ENCODE measurements at places on chromosomes 12 and 14.

DNA sequence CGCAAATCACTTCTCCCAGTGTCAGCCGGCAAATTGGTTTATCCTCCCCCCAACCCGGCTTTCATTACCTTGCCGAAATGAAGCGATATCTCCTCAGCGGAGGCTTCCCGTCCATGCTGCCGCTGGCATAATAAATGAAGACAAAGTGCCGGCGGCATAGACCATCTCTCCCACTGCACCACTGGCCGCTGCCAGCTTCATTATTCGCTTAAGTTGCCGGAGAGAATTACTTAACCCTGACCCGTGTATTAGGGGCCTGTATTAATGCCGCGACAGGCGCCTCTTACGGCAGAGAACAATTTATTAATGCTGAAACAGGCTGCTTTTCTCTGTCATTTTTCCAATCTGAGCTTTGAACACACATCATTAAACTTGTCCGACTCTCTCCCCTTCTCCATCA, 17.5 kb upstream of the GPATCH2L start:
- DNase-seq, result no peak

DNA sequence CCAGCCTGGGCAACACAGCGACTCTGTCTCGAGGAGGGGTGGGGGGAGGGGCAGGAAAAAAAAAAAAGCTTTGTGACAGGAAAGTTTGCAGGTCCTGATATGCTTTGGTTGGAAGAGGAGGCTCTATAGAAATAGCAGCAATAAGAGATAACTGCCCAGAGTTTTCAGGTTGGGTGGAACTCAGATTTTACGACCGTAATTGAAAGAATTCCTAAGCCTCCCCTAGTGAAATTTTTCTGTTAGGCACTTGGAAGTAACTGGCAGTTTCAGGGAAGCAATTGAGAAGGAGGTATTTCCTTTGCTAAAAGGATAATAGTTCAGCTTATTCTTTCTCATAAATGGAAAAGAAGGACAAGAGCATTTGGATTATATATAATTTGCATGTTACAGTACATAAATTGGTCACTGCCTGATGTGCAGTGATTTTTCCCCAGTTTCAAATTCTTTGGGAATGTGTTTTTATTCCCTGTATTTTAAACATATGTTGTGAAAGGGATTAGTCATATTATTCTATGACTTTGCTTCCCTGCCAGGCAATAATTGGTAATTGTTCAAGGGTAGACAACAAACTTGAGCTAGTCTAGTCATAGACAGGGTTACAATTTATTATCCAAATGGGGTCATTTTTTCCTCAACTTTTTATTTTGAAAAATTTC, 452.8 kb downstream of the AEBP2 start:
- no peak for DNase-seq

GRCh38 chr14:95353664-95354063, 34.0 kb upstream of the CLMN start:
- DNase-seq, result no peak

DNA sequence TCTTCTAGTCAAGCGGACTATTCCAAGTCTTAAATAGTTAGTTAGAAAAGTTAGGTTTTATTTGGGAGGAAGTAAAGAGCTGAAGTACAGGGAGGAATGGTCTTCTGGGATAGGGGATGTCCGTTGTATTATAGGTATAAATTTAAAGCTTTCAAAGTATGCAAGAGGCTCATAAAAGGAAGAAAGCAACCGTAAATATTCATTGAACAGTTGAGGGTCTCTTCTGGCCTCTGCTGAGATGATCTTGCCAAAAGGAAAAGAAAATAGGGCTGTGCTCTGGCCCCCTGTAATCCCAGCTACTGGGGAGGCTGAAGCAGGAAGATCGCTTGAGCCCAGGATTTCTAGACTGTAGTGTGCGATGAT, 377 bp upstream of the TIMELESS start:
- DNase-seq, result no peak

DNA sequence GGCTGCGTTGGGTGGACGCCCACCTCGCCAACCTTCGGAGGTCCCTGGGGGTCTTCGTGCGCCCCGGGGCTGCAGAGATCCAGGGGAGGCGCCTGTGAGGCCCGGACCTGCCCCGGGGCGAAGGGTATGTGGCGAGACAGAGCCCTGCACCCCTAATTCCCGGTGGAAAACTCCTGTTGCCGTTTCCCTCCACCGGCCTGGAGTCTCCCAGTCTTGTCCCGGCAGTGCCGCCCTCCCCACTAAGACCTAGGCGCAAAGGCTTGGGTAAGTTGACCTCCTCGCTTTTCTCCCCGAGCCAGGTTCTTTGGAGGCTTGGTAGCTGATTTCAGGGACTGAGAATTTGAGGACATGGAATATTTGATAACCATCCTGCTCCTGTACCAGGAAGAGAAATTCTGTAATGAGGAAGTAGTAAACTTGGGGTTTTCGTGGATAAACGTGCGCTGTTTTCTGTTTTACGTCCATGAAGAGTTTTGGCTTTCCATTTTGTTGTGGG, 530 bp downstream of the APAF1 start:
- DNase-seq, result no peak

DNA sequence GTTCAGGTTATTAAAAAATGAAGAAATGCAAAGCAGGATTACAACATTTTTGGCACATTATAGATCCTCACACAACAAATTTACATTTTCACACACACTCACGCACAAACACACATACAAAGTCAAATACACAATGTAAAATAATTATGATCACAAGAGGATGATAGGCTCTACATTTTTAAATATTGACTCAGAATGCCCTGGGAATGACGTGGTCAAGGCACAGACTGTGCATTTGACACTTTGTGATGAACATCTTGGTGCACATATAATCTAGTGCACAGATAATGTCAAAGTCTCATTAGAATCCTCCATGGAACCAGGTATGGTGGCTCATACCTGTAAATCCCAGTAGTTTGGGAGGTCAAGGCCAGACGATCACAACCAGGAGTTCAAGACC, 49.4 kb downstream of the DPF3 start:
- no peak for DNase-seq

DNA sequence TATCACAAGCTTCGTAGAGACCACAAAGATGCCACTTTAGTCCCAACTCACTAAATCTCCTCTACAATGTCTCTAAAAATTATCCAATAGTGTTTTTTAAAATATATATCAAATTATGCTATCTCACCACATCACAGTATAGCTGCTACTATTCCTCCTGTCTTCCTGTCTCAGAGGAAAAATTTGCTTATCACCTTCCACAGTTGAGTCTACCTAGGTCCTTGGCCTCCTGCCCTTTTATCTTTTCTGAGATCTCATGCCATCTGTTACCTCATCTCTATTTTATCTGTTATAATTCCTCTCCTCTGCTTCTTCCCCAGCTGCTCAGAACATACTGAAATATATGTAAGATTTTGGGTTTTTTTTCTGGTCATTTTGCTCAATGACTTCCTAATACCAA, 568.2 kb downstream of the DIO2 start:
- DNase-seq, result no peak

GRCh38 chr14:73696466-73697400, 17.5 kb downstream of the PNMA1 start:
- no peak for DNase-seq

- DNase-seq, result no peak
These were observed 17.2 kb upstream of the OAS2 start for GRCh38 chr12:112961074-112961473.

DNA sequence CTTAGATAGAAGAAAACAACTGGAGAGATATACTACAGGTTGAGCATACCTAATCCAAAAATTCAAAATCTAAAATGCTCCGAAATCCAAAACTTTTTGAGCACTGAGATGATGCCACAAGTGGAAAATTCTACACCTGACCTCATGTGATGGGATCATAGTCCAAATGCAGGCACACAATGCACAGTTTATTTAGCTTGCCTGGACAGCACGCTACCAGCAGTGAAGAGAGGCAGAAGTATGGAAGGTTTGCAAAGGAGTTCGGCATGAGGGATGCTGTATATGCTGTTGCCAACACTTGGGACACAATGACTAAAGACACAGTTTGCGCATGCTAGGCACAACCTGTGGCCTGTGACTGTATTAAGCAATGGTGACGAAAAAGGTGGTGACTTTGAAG, 58.1 kb upstream of the CAND1 start:
- DNase-seq, result no peak

- no peak for DNase-seq
These were observed 54.8 kb downstream of the PPFIBP1 start for GRCh38 chr12:27578689-27579372.

- DNase-seq, result no peak
These were observed 202.2 kb downstream of the KTN1 start for GRCh38 chr14:55782166-55782565.

DNA sequence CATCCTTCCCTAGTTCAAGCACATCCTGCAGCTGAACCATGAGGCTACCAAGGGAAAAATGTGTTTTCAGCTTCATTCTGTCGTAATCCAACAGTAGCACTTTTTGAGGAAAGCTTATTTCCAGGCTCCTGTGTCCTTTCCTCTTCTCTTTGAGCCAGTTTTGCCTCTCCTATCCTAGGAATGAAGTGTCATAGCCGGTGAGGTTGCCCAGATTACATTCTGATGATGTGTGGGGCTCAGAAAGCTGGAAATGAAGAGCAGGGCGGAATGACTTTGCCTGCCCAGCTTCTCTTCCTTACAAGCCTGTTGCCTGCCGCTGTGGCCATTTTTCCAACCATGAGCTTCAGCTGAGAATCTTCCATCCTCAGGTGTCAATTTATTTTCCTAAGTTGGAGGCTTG, 381.8 kb downstream of the NUAK1 start:
- no peak for DNase-seq

GRCh38 chr12:113152196-113152834, 2.8 kb downstream of the CFAP73 start:
- no peak for DNase-seq

- DNase-seq, result no peak
These were observed 113.9 kb downstream of the CACNA1C start for GRCh38 chr12:2166696-2167095.

DNA sequence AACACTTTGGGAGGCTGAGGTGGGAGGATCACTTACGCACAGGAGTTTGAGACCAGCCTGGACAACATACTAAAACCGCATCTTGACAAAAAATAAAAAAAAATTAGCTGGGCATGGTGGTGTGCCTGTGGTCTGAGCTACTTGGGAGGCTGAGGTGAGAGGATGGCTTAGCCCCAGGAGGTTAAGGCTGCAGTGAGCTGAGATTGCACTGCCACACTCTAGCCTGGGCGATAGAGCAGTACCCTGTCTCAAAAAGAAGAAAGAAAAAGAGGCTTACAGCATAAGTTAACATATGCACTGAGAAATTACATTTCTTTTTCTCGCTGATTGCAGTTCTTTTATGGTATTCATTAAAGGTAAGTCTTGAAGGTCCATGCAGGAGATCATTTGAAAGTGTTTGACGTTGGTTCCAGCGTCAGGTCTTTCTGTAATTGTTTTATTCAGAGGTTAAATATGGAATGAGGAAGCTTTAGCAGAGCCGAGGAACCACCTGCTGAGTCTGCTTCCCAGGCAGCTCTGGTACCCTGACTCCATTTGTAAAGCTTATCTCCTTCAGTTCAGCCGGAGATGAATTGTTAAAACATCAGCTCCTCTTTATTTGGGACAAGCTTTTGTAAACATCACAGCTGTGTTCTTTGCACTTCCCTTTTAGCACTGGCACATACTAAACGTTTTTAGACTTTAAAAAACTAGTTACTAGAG, 18.5 kb downstream of the SFSWAP start:
- no peak for DNase-seq

DNA sequence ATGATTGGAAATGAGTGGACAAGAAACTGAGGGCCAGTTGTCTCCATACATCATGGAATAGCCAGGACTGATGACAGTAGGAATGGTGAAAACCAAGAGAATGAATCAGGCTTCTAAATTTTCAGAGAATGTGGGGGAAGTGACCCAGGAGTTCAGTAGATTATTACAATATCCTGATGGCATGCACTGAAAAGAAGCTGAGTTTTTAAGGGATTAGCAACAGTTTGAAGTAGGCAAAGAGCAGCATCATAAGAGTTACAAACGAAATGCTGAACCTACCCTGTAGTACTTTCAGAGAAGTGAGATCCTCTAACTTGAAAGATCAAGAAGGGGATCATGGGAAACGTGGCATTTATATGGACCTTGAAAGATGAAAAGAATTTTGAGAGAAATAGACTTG, 13.2 kb downstream of the SLC2A14 start:
- DNase-seq, result no peak

DNA sequence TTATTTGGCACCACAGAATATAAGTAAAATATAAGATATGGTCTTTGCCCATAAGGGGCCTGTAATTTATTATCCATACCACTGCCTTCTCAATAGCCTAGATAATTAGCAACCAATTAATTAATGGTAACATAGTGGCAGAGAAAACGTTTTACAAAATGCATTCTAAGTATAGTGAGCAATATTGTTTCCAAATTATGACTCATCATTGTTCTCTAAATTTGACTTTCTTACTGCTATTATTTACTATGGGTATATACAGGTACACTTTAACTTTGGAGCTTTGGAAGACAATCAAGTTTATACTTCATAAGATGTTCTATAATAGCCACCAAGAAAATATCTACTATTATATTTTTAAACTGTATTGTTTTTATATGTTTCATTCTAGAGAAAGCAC, 26.7 kb downstream of the DCP1B start:
- no peak for DNase-seq

DNA sequence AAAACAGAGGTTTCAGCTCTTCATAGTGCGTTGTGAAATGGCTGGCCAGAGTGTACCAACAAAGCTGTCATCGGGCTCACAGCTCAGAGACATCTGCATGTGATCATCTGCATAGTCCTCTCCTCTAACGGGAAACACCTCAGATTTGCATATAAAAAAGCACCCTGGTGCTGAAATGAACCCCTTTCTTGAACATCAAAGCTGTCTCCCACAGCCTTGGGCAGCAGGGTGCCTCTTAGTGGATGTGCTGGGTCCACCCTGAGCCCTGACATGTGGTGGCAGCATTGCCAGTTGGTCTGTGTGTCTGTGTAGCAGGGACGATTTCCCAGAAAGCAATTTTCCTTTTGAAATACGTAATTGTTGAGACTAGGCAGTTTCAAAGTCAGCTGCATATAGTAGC, 14.3 kb upstream of the PAPLN start:
- DNase-seq, result no peak

DNA sequence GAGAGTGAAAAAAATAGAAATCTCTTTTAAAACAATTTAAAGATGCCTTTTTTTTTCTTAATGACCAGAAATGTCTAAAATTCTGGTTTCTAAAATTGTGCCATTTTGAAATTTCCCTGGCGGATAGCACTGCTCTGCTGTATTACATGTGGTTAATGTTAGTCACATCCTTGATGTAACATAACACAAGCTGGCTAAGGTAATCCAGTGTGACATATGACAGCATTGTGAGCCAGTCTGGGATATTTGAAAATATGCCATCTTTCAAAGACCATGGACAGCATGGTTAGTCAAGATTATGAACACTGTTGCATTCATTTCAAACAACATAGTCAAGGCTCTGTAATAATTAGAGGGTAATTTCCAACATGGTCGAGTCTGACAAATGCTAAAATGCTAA, 133.2 kb downstream of the ALX1 start:
- no peak for DNase-seq

GRCh38 chr14:88164906-88165534, 158.0 kb downstream of the KCNK10 start:
- DNase-seq, result no peak

GRCh38 chr14:90732718-90733117, 83.5 kb downstream of the TTC7B start:
- no peak for DNase-seq
